ENCODE measurements at places on chromosomes 6 and 20.

DNA sequence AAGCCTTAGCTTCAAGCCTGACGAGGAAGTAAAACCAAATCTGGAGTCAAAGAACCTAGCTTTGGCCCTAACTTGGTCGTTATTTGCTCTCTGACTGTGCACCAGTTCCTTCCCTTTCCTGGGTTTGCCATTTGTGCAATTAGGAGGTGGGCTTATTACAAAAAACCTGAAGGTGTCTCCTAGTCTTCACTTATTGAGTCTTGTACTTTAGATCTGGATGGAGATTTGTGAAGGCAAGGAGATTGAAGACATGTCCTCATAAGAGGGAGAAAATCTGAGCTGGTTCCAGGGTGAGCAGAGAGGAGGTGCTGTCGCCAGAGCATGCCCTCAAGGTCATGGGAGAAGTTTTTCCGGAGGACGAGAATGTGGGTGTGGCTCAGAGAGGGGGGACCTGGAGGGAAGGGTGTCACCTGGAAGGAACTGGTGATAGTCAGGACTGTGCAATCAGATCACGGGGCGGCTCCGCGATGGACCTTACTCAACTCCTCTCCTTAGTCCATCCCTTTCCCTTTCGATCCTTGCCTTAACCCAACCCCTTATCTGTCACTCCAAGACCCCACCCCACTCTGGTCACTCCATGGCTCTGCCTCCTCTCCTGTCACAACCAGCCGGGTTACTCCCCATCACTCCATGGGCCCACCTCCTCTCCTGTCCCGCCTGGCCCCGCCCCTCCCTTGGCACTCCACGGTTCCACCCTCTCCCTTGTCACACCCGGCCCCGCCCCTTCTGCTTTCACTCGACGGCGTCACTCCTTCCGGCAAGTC lies 588 bp upstream of the ACSS2 start:
- DNase-seq, result no peak

- no peak for DNase-seq
Measured at GRCh38 chr6:36514554-36515456, 32.5 kb downstream of the STK38 start.

DNA sequence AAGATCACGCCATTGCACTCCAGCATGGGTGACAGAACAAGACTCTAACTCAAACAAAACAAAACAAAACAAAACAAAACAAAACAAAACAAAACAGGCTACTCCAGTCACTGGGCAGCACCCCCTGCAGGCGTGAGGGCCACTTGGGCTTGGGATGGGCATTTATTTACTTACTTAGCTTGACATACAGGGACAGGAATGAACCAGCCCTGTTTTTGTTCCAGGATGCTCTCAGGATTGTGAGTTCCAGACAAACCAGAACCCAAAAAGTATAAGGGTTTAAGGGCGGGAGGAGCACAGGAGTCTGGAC lies 4.0 kb upstream of the PTPN1 start:
- no peak for DNase-seq

GRCh38 chr6:20092071-20092566 lies 120.2 kb downstream of the MBOAT1 start:
- DNase-seq, result no peak

- DNase-seq, result no peak
Measured at GRCh38 chr6:88031550-88031949, 16.1 kb upstream of the SPACA1 start.

DNA sequence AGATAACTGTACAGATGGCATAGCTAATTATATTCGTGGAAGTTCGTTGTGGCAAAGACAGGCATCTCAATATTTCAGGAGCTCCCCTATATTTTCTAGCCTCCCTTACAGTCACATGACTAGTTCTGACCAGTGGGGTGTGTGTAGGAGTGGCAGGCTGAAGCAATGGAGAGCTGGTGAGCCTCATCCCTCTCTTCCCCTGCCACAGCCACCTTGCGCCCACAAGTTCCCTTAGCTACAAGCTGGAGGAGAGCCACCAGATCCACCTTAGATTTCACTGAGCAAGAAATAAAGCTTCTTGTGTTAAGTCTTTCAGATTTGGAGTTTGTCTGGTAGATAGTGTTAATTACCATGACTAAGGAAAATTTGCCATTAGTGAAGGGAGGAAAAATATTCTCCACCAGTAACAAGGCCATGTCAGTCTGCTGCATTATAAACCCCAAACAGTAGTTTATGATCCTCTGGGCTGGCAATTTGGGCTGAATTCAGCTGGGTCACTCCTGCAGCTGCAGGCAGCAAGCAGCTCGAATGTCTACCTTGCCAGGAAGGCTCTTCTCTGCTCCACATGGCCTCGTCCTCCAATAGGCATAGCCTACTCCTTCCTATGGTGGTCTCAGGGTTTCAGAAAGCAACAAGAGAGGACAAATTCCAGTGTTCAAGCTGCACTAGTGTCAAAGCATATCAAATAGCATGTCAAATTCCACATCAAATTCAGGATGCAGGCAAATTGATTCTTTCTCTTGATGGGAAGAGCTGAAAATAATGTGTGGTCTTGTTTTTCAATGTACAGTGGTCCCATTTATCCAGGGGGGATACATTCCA lies 7.4 kb upstream of the RBCK1 start:
- DNase-seq, result no peak

DNA sequence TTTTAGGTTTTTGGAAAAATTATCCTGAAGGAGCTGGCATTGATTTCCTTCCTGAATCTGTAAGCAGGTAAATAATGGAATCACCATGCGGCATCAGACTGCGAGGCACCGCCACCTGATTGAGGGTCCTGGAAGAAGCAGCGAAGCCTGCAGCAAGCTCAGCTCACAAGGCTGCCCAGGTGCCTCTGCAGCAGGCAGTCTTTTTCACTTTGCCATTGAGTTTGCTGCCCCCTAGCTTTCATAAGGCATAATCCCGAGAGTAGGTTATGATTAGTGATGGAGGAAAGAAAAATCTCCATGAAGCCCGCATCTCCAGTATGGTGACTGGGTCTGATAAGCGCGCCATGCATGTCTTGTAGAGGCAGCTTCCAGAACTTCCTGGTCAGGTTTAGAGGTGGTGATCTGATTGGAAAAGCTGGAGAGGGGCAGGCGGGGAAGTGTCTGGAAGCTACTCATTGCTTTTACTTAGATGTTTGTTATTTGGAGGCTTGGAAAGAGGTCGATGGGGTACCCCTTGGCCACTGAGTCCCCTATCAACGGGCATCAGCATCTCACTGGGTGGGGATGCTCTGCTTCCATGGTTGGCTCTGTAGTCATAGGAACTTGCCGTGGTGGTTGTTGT lies 26.7 kb downstream of the IYD start:
- no peak for DNase-seq

DNA sequence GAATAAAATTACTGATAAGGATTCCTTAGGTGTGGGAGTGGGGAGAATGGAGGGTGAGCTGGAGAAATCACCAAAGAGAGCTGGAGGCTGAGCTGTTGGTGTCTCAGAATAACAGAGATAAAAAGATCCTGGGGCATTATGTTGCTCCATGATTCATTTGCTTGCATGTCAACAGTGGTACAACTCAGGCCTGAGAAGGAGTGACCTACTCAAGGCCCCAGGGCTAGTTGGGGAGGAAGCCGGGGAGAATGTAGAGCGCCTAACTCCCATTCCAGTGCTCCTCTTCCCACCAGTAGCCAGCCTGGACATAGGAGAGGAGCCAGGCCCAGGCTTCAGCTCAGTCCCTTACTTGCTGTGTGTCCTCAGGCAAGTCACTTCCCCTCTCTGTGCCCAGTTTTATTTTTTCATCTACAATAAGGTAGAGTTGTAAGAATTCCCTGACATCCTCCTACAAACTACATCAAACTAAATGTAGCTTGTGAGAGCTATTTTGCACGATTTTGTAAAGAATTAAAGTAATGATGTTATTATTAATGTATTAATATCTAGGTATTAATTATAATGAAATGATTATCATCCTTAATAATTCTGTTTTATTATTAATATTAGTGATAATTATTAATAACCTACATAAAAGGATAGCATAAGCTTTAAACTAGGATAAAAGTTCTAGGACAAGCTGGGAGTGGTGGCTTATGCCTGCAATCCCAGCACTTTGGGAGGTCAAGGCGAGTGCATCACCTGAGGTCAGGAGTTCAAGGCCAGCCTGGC lies 250.9 kb upstream of the SULF2 start:
- no peak for DNase-seq

DNA sequence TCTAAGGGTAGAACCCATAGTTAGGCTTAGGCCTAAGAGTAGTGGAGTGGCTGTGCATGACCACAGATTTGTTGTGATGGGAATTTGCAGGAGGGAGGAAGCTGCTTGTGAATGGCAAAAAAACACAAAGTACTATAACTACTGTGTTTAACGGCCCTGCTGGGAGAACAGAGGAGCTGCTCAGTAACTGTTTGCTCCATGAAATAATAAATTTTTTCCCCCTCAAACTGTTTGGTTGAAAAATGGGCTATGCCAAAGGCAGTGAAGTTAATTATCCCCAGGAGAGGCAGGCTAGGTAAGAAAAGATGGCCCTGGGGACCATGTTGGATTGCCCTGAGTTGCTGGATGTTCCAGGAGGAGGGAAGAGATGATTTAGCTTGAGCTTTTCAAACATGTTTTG lies 256.5 kb upstream of the PRND start:
- no peak for DNase-seq

Measured in effector CD8-positive, alpha-beta T cell (primary cell).